Mucosa of gallbladder (tissue), 1 donor: ENCODE measurements at places on chromosomes 11 and 22.

GRCh38 chr11:94424011-94424410 lies 22.8 kb upstream of the GPR83 start:
- DNase-seq, result no peak

DNA sequence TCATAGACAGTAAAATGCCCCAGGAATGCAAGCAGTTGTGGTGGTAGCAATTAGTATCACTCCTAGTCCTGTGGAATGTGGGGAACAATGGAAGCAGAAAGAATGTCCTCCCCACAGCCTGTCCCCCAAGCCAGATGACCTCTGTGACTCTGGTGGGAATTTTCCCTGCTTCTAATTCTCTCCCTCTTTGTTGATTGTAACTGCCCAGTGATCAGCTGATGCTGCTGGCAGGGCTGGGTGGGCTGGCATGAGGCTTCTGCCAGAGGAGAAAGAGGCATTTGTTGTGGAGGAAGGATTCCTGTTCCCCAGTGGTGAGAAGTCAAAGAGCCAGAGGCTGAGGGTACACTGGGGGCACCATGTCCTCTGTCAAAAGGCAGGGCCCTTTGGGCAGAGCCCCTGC lies 116.7 kb upstream of the NCAM1 start:
- no peak for DNase-seq

DNA sequence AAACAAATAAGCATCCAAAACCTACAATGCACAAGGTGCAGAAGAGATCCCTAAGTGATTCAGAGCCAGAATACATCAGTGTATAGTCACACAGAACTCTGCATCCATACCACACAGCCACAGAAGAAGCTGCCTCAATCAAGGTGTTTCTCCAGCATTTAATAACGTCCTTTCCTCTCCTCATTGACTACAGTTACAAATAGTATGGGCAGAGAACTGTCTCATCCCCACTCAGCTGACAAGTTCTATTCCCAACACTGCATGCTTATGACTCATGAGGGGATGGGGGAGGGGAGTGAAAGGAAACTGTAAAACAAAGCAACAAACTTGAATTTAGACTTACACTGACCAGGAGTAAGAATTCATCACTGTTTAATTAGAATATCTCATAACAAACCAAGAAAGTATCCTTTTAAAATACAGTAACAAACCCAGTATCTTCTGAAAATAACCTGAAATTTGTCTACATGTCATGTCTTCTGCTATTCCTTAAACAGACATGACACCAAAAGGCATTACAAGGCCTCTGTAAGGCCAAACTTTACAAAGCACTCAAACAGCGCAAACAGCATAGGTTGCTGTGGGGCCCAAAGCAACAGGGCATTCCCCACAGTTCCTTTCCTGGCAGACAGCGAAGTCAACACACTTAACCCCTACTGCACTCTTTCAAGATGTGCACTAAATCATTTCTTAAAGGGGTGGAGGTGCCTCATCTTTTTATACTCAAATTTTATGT lies 29.3 kb downstream of the CELF1 start:
- DNase-seq, result peak; percentile 58

GRCh38 chr11:44315947-44316658 lies 6.2 kb upstream of the ALX4 start:
- DNase-seq, result no peak

DNA sequence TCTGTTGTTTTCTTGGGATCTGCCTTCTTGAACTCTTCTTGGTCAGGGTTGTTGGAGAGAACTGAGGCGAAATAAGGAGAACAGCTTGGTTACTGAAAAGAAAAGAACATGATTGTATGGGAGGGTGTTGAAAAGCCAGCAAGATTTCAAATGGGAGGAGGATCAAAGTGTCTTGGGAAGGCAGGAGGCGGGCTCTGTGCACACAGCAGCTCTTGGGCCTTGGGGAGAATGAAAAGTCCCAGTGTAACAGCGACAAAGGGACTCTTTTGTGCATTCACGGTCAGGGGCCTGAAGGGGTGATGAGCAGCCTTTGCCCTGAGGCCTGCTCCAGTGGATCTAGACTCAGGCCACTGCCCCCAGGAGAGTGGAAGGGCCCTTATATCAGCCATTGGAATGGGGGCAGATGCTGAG lies 135.4 kb downstream of the ADAMTS15 start:
- no peak for DNase-seq

DNA sequence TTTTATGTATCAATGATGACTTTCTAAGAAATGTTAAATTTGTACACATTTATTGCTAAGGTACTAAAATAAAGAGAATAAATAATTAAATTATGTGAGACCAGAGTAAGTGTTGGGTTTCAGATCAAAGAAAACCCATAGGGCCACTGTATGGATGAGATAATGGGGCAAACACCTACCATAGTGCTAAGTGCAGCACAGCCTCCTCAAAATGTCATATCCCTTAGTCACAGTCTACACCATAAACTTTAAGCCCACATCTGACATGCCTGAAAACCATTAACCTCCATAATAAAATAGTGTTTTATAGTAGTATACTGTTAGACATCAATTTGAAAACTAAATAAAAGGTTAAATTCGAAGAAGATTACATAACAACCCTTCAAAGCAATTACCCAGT lies 37.5 kb downstream of the SESN3 start:
- no peak for DNase-seq

- DNase-seq, result no peak
Observed at GRCh38 chr11:48000432-48000831, 20.1 kb downstream of the PTPRJ start.

- peak; percentile 14 for DNase-seq
Observed at GRCh38 chr11:34439610-34440198, 970 bp downstream of the CAT start.

DNA sequence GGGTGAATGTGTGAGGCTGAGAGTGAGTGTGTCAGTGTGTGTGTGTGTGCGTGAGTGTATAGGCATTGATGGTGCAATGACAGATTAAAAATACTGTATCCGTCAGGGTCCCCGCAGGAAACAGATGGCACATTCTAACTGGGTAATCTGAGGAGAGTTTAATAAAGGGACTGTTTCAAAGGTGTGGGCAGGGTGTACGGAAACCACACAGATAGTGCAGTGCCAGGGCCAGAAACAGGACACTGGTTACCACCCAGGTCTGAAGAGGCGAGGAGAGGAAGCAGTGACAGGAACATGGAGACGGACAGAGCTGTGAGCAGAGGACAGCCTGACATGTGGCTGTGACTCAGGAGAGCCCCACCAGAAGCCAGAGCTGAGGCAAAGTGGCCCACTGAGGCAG lies 16.5 kb downstream of the P2RX3 start:
- DNase-seq, result no peak

DNA sequence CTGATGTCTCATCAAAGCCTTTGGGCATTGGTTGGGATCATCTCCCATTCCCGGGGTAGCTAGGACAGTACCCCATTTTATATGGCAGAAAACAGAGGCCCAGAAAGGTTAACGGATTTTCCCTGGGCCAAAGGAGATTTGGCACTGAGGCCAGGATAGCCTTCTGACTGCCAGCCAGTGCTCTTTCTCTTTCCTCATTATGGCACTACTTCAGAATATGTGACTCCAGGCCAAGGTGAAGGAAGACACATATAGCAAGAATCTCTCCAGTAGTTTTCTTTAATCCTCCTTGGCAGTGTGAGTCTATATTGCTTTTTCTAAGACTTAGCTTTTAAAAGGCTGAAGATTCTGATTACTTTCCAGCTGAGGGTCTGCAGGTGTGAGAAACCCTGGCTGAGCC lies 94.8 kb upstream of the AMOTL1 start:
- no peak for DNase-seq

- DNase-seq, result no peak
Observed at GRCh38 chr22:43050995-43051394, 36.0 kb upstream of the PACSIN2 start.

DNA sequence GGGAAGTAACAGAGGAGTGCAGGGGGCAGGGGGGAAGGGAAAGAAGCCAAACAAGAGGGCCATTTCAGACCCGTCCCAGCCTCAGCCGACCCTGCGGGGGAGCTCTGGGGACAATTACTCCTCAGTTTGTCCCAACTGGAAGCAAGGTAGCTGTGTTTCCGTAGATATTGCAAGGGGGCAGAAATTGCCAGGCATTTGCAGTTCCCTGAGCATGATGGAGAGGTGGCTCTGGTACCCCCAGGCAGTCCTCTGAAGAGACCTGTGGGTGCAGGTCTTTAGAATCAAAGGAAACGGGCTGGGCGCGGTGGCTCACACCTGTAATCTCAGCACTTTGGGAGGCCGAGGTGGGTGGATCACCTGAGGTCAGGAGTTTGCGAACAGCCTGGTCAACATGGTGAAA lies 13.8 kb upstream of the JAM3 start:
- no peak for DNase-seq

GRCh38 chr22:29855611-29856181 lies 17.6 kb upstream of the ASCC2 start:
- DNase-seq, result no peak

GRCh38 chr11:14308897-14309387 lies 50.0 kb downstream of the RRAS2 start:
- no peak for DNase-seq

GRCh38 chr22:49923445-49923844 lies 5.0 kb downstream of the CRELD2 start:
- no peak for DNase-seq

DNA sequence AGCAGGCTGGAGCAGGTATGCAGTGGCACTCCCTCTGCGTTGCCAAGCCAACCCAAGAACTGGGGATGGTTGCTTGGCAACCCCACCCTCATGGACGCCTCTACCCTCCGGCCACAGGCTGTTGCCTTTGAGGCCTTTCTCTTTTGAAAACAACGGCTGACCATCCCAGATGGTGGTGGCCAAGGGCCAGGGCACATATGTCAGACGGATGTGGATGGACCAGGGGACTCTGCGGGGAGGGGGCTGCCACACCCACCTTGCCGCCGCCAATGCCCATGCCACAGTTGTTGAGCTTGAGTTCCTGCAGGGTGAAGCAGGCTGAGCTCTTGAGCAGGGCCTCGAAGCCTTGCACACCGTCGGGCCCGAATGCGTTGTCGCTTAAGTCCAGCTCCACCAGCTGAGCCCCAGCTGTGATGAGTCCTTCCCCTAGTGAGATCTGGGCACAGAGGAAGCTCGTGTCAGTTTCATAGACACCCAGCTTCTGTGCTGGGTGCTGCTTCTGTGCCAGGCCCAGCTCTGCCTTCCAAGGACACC lies 21.5 kb downstream of the RANGAP1 start:
- DNase-seq, result no peak

- no peak for DNase-seq
Observed at GRCh38 chr22:46862418-46863324, 100.2 kb downstream of the TBC1D22A start.

GRCh38 chr11:118415739-118416068 lies 14.3 kb downstream of the ATP5MG start:
- peak; percentile 78 for DNase-seq

GRCh38 chr11:17603056-17603825 lies 56.2 kb downstream of the OTOG start:
- DNase-seq, result peak; percentile 5

GRCh38 chr11:87603887-87604286 lies 566.2 kb downstream of the TMEM135 start:
- peak; percentile 12 for DNase-seq

- no peak for DNase-seq
Observed at GRCh38 chr11:9038541-9038940, 34.7 kb upstream of the NRIP3 start.

DNA sequence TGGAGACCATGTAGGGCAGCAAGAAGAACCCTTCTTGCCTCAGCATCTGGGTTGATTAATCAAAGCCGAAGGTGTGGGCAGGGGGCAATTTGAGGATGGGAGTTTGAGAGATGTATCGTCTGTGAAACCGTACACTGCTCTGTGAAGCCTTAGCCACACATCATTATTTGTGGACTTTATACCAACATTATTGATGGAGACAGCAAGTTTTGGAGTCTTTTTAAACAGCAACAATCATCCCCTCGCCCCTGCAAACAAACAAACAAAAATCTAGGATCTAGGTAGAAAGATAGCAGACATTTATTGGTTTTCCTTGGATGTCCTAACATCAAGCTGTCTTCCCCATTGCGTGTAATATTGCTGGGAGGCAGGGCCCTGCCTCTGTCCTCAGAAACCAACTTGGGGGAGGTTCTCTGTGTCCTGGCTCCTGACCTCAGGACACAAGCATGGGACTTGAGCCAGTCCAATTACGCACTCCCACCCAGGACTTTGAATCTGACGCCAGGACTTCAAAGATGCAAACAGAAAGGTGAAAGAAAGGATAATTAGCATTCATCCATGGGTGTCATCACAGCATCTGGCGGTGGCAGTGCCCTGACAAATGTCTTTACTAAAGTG lies 61.6 kb upstream of the PLET1 start:
- DNase-seq, result no peak

GRCh38 chr11:129605815-129606214 lies 209.8 kb upstream of the TMEM45B start:
- no peak for DNase-seq

- DNase-seq, result no peak
Observed at GRCh38 chr11:27241311-27242122, 121.5 kb downstream of the CCDC34 start.

- no peak for DNase-seq
Observed at GRCh38 chr11:94175535-94175934, 46.9 kb downstream of the PANX1 start.

DNA sequence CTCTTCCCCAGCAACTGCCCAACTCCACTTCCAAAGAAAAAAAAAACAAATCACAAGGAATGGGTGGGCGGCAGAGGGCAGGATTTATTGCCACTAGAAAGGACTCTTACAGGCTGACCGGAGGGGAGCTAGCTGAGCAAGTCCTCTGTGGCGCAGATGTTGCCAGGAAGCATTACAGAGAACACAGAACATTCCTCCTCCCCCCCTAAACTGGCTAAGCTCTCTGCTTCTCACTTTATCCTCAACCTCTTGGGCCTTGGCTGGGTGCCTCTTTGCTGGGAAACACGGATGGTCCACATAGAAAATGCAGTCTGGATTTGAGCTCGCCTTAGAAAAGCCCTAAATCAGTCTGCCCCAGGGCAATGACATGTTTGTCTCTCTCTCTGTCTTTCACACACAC lies 12.6 kb upstream of the FJX1 start:
- DNase-seq, result peak; percentile 23

- no peak for DNase-seq
Observed at GRCh38 chr11:96124155-96124554, 200.2 kb upstream of the MTMR2 start.
